ENCODE measurements at places on chromosomes 12 and 14. TPM values are rescaled to one million over a fixed set of nuclear protein-coding genes. Genes with fewer than 3 reads are reported as not detected.

DNA sequence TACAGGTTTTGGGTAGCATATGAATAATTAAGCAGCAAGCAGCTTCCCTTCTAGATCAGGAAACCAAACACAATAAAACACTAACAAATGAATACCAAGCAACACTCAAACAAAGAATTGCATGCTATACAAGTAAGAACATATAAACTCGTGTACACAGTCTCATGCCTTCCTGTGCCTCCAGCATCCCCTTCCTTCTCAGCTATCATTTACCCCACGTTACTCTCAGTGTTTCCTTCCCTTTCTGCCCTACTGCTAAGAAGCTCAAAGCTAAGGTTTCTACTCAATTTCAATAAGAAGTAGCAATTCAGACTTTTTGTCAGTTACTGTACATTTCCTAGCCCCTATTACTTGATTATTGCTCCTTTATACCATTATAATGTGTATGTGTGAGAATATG is 81.0 kb downstream of the DUSP16 start:
- DNase-seq = no peak

DNA sequence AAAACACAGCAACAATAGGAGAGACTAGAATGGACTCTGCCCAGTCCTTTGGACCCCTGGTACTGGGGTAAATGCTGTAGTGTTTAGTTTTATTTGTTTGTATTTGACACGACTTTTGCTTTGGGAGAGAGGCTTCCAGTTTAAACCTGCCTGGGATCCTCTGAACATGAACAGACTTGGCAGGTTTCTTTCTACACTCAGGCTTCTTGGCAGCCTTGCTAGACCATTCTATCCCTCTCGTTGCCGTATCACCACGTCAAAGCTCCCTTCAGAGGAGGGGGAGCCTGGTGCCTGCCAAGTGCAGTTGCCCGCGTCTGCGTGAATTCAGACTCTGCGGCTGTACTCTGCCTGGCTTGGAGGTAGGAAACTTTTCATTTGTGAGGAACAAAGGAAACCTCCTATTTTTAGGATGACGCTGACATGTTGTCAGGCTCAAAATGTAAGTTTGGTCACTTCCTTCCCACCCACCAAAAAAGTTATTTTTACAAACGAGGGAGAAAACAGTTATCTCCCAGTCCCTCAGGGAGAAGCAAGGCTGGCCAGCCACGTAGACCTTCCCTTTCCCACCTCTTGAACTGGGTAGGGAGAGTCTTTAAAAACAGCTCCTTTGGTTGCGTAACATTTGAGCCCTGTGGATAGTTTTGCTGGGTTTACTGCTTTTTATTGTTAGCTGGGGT is 25.9 kb downstream of the CD9 start:
- DNase-seq = no peak

- DNase-seq = no peak
These were observed 74.4 kb upstream of the CRY1 start for GRCh38 chr12:107167756-107168155.

GRCh38 chr14:64442300-64442988 is 22.9 kb upstream of the AKAP5 start:
- no peak for DNase-seq

DNA sequence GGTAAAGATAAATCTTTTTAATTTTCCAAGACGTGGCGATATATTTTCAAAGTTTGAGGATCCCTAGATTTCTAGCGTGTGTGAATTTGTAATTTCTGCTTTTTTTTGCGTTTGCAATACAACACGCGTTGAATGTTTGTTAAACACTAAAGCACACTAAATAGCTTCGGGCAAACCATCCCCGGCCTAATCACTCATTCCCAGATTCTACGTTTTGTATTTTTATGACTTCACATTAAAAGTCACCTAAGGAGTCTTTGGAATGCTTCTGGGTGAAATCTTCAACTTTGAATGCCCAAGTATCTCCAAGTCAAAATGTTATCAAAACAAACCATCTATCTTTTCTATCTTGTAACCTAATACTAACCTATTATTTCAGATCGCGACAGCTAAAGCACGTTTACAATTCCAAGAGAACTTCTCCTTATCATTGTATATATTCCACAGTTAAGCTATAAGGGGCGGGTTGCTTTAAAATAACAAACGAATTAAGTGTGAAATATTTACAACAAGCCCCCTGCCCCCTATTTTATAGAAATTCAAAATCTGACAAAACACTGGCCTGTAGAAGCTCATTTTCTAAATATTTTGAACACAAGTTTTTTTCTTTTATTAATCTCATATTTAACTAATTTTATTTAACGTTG is 1.1 kb downstream of the ALX1 start:
- DNase-seq = no peak

DNA sequence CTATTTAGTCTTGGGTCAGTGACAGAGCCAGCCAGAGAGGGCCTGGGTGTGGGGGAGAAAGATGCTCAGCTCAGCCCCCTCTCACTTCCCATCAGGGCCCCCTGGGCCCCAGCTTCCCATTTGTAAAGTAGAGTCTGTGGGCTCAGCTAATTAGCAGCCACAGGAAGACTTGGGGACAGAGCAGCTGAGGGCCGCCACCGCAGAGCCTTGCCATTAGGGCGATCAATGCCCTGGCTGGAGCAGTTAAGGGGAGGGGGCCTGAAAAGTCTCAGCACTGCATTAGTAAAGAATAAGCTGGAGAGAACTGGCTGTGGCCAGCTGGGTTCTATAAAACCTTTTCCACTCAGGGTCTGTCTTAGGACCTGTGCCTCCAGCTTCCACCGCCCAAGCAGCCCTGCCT is 2.7 kb downstream of the PLEKHD1 start:
- DNase-seq = no peak

DNA sequence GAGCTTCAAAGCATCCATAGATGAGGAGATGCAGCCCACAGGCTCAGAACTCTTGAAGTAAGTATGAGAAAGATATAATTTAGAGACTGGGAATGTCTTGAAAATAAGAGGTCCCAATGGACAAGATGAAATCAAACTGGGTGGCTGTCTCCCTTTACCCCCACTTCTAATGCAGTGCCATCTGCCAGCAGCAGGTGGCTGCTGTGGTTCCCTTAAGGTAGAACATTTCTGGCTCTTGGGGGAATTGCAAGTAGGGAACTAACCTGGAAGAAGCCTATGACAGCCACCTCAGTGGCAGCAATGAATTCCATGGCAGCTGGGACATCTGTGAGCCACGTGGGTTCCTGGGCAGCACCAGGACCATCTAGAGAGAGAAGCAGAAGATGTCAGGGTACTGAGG is 648 bp downstream of the ERP27 start:
- no peak for DNase-seq

- DNase-seq = no peak
These were observed 13.5 kb upstream of the SCFD1 start for GRCh38 chr14:30608533-30609006.

DNA sequence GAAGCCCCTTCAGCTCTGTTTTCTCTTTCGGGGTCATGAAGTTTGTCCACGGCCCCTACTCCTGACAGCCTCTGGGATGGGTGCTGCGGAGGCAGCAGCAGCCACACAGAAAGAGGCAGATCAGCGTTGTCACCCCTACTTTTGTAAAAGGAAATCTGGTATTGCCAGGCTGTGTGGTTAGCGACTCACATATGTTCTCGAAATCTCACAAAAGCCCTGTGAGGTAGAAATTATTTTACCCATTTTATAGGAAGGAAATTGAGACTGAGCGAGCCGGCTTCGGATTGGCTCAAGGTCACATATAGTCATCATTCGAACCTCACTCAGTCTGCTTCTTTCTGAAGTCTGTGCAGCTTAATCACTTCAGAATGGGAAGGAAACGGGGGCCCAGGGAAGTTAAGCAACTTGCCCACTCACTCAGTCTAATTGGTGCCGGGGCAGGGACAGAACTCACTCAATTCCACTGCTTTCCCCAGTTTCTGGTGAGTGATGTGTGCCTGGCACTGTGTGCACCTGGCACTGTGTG is 1.1 kb upstream of the CKAP4 start:
- no peak for DNase-seq

DNA sequence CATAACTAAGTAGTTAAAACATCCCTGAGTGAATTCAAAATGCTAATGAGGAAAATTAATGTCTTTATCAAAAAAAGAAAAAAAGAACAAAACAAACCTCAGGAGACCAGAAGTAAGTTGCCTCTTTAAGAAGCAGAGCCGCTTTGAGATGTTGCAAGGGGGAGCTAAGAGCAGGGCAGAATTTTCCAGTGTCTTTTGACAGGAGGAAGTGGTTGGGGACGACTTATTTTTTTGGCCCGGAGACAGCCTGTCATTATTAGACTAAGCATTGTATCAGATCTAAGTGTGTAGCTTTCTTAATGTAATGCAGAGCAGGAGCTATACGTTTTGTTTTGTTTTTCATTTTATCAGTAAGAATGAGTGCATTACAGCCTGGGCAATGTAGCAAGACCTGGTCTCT is 206.6 kb downstream of the CACNA1C start:
- DNase-seq = no peak

GRCh38 chr12:77070382-77070781 is 5.0 kb upstream of the E2F7 start:
- DNase-seq = no peak

ACVRL1 gene
- polyA plus RNA-seq = 37.0 TPM

KRT7 gene
- polyA plus RNA-seq = 42.0 TPM

BMAL2 gene
- 6.0 TPM for polyA plus RNA-seq

FAIM2 gene
- 5.6 TPM for polyA plus RNA-seq

KIF5A gene
- polyA plus RNA-seq = 0.88 TPM
